ENCODE measurements at places on chromosomes 5 and 9.

GRCh38 chr5:82359272-82359671, 81.1 kb upstream of the RPS23 start:
- no peak for DNase-seq

GRCh38 chr9:133031496-133031911, 707 bp downstream of the GTF3C5 start:
- no peak for DNase-seq

- no peak for DNase-seq
These were observed 137.6 kb downstream of the CMYA5 start for GRCh38 chr5:79827159-79827629.

DNA sequence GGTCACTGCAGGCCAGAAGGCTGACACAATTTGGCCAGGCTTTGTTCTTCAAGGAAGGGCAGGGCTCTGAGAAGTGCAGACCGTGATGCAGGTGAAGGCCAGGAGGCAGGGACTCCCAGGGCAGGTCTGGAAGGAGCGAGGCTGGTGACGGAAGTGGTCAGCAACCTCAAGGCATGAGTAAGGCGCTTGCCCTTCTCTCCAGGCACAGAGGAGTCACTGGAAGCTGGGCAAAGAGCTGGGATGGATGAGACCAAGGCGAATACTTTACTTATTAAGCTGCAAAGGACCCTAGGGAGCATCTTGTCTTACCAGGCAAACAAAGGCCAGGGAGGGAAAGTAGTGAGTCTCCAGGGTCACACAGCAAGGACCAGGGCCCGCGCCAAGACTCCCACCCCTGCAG, 18.6 kb downstream of the IRF1 start:
- no peak for DNase-seq

DNA sequence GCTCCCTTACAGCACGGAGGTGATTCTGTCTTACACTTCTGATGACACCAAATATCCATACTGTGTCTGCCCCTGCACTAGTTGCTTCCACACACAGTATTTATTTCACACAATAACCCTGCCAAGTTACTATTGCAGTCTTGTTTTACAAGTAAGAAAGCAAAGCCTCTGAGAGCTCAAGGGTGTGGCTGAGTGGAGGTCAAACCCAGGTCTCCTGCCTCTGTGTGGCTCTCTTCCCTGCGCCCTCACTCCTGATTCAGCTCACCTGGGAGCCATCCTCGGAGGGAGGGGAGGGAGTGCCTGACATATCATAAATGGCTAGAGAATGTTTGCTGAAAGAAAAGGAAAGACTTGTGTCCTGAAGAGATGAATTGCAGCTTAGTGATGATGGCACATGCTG, 41.0 kb downstream of the MVB12B start:
- no peak for DNase-seq

GRCh38 chr5:160040471-160040835, 31.5 kb downstream of the TTC1 start:
- DNase-seq = no peak

GRCh38 chr9:78860801-78861475, 564.0 kb downstream of the PSAT1 start:
- no peak for DNase-seq

All from CD4-positive, alpha-beta T cell treated with Interleukin-4 for 1 hour (primary cell).